ENCODE measurements at places on chromosomes 3 and 15.

DNA sequence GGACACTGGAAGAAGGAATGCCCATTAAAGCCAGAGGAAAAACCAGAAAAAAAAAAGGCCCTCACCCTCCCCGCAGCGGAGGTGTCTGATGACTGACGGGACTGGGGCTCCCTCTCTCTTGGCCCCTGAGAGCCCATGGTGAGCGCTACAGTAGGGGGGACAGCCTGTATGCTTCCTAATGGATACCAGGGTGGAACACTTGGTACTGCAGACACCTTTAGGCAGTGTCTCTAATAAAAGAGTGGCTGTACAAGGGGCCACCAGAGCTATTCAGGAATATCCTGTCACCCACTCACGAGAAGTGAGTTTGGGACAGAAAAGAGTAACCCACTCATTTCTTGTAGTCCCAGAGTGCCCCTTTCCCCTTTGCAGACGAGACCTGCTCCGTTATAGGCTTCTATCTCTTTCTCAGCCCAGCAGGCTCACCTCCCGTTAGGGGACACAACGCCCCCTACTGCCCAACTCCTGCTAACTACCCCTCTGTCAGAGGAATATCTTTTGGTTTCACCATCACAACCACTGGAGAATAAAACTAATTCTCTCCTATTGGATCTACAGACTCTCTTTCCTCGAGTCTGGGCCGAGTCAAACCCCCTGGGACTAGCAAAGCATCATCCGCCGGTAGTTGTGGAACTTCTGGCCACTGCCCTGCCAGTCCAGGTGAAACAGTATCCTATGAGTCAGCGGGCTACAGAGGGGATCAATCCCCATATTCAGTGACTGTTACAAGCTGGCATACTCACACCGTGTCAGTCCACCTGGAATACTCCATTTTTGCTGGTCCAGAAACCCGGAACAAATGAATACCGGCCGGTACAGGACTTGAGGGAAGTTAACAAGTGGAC lies 40.8 kb downstream of the ZBTB11 start:
- peak; percentile 70 for DNase-seq

GRCh38 chr15:64731805-64732151 lies 43.6 kb downstream of the RBPMS2 start:
- no peak for DNase-seq

GRCh38 chr15:60797444-60798040 lies 318.6 kb upstream of the ICE2 start:
- DNase-seq = no peak

DNA sequence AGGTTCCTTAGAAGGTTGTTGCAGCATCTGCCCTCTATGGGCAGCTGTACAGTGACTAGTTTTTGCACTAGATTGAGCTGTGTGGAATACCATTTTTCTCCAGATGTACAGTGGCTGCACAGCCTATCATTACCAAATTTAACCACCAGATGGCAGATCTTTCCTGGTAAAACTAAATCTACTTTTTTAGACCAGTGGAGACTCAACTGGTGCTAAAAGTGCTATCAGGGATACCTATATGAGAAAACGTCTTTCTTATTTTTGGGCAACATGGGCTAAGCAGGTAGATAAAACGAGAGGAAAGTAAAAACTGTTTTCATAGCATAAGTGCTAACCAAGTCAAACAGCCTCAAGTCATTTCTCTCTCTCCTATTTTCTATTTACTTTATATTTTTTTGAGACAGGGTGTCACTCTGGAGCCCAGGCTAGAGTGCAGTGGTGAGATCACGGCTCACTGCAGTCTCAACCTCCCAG lies 21.2 kb downstream of the IGSF10 start:
- DNase-seq = no peak

GRCh38 chr3:25460751-25461150 lies 32.7 kb downstream of the RARB start:
- no peak for DNase-seq

- DNase-seq = no peak
Measured at GRCh38 chr3:117346901-117347300, 637.3 kb downstream of the TUSC7 start.

DNA sequence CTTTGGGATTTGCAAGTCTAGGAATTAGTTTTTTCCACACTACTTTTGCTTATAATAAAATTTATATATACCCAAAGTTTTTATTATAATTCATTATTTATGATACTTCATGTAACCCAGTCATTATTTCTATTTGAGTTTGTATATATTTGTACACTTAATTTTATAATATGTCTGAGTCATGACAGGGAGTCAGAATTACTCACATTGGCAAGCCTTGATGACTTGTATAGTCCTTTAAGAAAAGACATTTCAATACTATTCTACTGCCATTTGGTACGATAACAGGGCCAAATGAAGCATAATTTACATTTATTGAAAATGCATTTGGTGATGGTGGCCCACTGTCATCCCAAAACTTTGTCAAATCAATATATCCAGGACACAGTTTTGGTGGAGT lies 95.9 kb upstream of the UNC13C start:
- DNase-seq = no peak
